Mesothelial cell of epicardium (in vitro differentiated cells): ENCODE measurements at places on chromosomes 6 and 20.

- DNase-seq = no peak
These were observed 299.3 kb upstream of the ZFP64 start for GRCh38 chr20:52490711-52491430.

DNA sequence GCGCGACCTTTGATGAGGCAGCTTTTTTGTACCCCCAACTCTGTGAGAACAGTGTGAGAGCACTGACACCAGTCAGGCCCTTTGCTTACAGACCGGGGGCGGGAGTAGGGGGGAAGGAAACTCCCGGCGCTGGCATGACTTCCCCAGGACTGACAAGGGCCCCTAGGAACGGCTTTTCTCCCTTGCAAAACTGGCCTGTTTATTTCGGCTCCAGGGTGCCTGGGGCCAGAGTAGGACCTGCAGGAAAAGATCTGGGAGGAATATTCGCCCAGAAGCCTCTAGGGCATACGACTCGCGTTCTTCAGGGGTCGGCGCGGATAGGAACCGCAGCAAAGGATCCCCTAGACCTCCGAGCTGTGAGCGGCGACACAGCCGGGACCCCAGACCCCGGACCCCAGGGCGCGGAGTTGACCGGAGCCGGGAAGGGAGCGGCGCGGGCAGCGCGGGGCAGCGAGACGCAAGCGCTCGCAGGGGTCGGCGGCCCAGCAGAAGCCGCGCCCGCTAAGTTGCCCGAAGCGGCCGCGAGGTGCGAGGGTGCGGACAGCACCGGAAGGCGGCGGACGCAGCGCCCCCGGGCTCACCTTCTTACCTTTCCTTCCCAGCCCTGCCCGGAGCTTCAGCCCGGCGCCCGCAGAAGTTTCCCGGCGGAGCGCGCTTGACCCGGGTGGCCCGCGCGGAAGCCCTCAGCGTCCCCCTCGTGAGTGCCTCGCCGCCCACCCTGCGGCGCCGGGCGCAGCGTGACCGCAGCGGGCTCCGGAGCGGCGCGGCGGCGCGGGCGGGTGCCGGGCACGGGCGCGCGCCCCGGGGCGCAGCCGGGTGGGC, at the start of gene POPDC3:
Gene POPDC3, minus strand, starts transcription at position 771 of the 822 bp plus-strand sequence. CDS start 18,105 bp downstream, outside the sequence.
- peak; percentile 27 for DNase-seq

GRCh38 chr20:52294106-52294628, 102.6 kb upstream of the ZFP64 start:
- DNase-seq = no peak

DNA sequence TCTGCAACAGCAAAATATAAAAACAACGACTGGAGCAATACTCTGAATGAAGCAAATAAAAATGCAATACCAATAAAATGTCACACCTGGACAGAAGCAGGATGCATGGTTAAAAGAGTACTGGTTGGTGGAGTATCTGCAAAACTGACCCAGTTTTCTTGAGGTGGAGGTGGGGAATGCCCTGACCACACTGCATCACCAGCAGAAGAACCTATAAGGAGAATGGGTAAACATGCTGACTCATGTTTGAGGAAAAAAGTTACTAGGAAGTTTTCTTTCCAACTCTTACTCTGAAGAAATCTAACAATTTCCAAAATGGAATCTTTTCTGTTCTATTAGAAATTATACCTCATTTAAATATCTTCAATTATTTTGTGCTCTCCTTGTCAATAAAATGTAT, 43.6 kb downstream of the REPS1 start:
- DNase-seq = no peak

DNA sequence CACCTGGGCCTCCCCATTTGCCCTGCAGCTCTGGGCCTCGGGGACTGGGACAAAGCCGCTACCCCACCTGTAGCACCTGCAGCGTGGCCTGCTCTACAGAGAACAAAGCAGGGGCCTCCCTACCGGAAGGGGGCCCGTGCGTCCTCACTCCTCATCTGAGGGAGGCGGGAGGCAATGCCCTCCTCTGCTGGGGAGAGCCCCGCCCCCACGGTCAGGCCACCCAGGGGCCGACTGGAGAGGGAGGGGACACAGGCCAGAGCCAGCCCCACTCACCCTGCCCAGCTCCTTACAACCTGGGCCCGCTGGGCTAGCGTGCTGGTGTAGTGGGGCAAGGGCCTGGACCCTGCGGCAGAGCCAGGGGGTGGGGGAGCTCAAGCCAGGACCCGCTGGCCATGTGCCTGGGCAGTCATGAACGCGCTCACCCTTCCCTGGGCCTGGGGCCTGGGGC, 8.0 kb downstream of the LAMA5 start:
- no peak for DNase-seq

- no peak for DNase-seq
These were observed 380.3 kb upstream of the ARID1B start for GRCh38 chr6:156396791-156397418.

- DNase-seq = no peak
These were observed 16.8 kb downstream of the MAP1LC3A start for GRCh38 chr20:34575271-34575670.

DNA sequence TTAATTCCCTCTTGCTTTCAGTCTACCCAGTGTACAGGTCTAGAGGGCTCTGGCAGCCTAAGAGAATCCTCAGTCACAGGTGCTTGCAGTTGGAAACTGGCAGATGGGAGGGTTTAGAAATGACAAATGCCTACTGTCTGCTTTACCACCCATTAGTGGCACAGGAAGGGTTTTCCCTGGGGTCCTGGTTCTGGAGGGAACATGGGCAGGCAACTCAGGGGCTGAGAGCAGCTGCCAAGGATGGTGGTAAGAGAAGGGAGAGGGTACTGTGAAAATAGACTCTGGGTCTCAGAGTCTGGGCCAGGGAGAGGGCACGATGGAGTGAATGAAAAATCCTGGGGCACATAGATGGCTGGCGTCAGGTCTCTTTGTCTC, 103.5 kb downstream of the TCP11 start:
- no peak for DNase-seq

GRCh38 chr20:57205606-57206219, 60.7 kb downstream of the BMP7 start:
- no peak for DNase-seq

- DNase-seq = no peak
These were observed 19.4 kb upstream of the TUBB2A start for GRCh38 chr6:3176562-3177355.

GRCh38 chr6:69887026-69887425, 20.7 kb downstream of the COL19A1 start:
- DNase-seq = no peak

DNA sequence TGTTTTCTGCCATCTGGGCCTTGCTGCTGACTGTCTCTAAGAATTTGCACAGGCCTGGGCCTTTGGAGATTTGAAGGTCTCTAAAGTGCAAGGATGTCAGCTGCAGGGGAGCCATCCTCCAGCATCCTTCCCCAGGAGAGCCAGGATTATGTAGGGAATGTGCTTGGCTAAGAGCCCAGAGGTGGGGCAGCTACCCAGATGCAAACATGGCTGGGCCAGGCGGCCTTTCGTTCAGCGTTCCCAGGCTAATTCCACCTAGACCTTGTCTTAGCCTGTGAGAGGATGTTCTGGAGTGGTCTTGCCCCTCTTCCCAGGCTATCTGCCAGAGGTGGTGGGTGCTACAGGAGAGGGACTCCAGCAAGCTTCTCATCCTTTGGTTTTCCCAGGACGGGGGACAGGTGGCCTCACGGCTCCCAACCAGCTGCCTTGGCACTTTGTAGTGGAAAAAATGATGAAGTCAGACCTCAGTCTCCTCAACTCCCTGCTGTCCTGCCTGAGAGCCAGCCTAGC, 7.7 kb upstream of the PTGIS start:
- no peak for DNase-seq

DNA sequence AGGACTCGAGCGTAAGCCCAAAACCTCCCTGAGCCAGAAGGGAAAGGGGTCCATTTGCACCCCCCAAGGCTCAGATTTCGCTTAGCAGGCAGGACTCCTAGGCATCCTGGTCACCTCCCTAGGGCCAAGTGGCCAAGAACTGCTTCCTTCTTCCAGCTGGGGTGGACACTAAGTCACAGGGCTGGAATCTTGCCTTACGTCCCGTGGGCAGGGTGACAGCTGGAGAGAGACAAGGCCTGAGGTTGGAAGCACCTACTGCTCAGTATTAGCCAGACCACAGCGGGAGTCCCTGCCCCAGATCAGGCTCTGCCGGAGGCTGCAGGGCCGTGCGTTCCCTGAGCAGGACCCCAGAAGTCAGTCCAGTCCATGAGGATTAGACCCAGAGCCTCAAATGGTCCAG, 19.7 kb downstream of the LAMA5 start:
- no peak for DNase-seq

GRCh38 chr6:30067460-30068139, 602 bp downstream of the PPP1R11 start:
- peak; percentile 68 for DNase-seq

DNA sequence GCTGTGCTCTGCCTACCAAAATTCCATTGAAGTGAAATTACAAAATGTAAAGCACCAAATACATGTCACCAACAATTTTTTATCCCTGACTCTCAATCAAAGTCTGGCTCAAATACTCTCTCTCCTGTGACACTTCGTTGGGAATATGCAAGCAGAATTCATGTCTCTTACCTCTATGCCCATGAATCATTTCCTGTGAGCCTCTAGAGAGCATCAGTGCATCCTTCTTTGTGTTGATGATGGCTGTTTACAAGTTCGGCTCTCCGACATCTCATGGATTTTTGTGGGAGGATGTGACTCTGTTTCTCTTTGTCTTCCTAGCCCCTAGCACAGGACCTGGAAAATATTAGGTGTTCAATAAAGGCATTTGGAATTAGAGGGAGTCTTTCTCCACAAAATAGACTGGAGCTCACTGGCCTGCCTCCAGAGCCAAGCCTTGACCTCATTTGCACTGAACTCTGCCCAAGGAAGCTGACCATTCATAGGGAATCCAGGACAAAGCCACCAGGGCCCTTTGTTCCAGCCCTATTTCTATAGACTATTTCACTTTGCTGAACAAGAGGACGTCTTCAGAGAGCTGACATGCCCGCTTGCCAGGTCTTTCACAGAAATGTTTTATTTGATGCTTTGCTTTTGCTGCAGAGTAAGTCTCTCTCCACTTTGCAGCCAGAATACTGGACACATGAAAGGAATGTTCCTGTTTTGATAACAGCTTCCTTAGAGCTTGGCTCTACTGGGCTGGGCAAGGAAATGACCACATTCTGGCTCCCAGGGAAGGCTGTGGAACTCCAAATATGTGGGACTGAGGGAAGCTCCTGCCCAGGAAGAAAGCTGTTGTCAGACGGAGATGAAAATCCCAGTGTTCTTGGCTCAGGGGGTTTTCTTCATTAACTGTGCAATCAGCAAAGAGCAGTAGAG, 194.5 kb upstream of the CDYL start:
- DNase-seq = no peak

- no peak for DNase-seq
These were observed 14.3 kb downstream of the ID4 start for GRCh38 chr6:19851241-19852089.

- DNase-seq = no peak
These were observed 93.6 kb downstream of the MYB start for GRCh38 chr6:135274561-135275293.
